Cardiac septum (tissue), 1 donor: ENCODE measurements at places on chromosomes 13 and 19. TPM values are rescaled to one million over a fixed set of nuclear protein-coding genes. Genes with fewer than 3 reads are reported as not detected.

KCNJ14 gene
- total RNA-seq, result 0.32 TPM

WASF3 gene
- total RNA-seq, result 7.4 TPM

SCN1B gene
- 58.7 TPM for total RNA-seq

IGLON5 gene
- total RNA-seq, result not detected

ZNF285 gene
- 3.0 TPM for total RNA-seq

IZUMO2 gene
- total RNA-seq, result not detected

GRCh38 chr13:31930901-31931522 is 100.6 kb upstream of the FRY start:
- no peak for DNase-seq

DNA sequence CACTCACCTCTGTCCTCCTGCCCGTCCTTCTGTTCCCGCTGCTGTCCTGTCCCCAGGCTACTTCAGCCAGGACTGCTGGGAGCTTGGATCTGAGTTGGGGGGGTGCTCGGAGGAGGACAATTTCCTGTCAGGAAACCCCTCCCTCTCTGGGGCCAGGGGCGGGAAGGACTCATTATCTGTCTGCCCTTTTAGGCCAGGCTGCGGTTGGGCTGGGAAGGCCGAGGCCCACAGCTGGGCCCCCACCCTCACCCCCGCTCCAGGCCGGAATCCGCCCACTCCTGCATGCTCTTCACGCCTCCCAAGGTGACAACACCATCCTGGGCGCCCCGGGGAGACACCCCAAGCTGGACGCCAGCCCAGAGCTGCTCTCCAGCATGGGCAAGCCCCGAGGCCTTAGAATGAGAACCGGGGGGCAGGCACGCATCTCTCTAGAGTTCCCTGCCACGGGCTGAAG is at the start of gene EXOC3L2:
Gene EXOC3L2 (minus strand): TSS at position 74 of the 454 bp plus-strand sequence. CDS start 6,362 bp downstream, outside the sequence.
- DNase-seq, result no peak

GRCh38 chr13:75581874-75582640 is 32.5 kb downstream of the UCHL3 start:
- DNase-seq, result no peak

- peak; percentile 99 for DNase-seq
Observed at GRCh38 chr19:13905634-13906520, at the start of the genes BRME1 and CC2D1A. Gene BRME1 (minus strand): TSS chr19:13906117. CDS start chr19:13904892, 1,225 bp downstream. Gene CC2D1A (plus strand): TSS chr19:13906201. CDS start chr19:13906442, 241 bp downstream.

DNA sequence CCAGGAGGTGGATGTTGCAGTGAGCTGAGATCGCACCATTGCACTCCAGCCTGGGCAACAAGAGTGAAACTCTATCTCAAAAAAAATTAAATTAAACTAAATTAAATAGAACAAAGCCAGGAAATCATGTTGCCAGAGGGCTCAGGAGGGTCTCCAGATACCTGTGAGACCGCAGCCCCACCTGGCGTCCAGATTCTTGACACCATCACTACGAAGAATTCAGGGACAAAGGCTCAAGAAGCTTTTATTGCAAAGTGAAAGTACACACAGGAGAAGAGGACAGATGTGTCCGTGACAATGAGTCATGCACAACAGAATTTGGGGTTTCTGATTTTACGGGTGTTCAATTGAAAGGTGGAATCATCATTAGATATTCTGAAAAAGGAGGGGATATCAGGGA is 76.6 kb downstream of the STOML3 start:
- DNase-seq, result no peak

GRCh38 chr13:102856557-102856956 is 10.7 kb downstream of the ERCC5 start:
- peak; percentile 79 for DNase-seq

DNA sequence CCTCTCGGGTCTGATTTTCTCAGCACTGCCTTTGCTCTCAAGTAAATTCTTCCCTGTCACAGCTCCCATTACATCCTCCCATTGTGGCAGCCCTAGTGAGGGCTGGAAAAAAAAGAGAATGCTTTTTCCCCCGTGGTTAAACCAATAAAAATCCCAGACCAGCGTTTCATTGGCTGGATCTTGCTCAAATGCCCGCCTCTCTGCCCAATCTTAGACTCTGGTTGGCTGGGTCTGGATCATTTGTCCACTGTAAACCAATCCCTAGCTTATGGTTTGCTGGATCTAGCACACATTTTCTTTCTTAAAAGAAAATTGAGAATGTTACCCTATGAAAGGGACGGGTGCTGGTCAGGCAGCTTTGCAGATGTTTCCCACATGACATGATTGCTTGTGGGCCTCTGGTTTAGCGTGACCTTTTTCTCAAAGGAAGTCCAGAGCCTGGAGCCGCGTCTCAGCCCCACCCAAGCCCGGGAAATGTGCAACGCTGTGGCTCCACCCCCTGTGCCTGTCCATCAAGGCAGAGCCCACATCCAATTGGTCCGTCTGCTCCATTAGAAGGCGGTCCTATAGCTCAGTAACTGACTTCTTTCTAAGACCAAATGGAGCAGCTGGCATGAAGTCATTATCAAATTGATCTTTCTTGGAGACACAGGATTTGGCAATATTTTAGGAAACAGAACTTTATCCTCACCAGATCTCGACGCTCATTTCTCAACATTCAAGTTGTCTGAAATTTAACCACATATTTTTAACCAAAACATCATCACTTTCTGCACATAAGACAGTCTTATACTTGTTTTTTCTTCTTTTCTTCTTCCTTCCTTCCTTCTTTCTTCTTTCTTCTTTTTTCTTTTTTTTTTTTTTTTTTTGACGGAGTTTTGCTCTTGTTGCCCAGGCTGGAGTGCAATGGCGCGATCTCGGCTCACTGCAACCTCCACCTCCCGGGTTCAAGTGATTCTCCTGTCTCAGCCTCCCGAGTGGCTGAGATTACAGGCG is 2.6 kb upstream of the MCEMP1 start:
- DNase-seq, result peak; percentile 94

DNA sequence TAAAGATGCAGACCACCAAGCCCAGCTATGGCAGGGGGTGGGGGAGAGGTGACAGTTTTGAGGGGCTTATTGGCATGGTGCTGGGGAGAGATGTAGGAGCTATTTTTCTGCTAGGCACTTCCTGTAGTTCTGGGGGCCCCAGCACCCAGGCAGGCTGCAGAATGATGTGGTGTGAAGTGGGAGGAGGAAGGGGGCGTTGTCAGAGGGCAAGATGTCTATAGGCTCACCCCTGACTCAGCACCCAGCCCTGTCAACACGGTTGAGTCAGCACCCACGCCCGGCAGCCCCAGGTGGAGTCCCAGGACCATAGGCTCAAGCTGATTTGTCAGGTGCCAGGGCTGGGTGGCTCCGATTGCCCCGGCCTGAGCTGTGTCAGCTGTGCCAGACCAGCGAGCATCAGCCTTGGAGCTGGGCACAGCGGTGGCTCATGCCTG is 5.8 kb downstream of the KLF2 start:
- DNase-seq, result peak; percentile 93

DNA sequence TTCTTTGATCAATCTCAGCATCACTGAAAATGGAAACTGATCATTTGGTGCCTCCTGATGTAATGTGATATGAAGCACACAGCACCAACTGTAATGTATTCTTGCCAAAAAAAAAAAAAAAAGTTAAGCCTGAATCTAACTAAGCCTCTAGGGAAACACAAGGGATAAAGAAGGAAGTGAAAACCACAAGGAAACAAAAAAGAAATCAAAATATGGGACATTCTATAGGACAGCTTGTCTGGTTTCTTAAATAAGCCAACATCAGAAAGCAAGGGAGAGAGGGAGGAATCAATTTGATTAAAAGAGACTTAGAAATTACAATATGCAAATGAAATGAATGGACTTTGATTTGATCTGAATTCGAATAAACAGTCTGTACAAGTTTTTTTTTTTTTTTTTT is 20.6 kb upstream of the METTL21C start:
- no peak for DNase-seq

DNA sequence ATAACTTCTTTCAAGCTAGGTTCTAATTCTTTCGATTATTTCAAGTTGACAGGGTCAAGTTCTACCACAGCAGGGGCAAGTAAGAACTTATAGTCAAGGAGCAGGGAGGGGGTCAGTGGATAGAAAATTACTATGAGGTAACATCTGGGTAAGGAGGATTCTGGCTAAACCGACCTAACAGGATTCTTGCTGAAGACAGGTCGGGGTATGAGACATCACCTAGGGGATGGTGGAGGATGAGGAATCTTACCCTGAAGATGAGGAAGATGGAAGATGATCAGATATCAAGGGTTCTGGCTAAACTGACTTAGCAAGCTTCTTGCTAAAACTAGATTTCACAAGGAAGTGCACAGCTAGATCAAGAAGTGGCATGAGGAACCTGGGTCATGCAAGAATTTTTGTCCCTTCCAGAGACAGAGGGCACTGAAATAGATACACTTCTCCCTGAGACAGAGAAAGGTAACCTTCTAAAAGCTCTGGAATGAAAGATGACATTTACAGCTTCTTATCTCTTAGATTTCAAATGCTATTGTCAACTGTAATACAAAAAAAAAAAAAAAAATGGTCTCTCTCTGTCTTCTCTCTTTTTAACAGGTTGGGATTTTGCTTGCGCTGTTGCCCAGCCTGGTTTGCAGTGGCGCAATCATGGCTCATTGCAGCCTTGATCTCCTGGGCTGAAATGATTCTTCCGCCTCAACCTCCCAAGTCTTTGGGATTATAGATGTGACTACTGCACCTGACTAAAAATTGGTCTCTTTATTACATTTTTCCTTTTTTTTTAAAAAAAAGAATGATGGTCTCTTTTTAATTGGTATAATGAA is 9.6 kb upstream of the METTL21C start:
- DNase-seq, result no peak

DNA sequence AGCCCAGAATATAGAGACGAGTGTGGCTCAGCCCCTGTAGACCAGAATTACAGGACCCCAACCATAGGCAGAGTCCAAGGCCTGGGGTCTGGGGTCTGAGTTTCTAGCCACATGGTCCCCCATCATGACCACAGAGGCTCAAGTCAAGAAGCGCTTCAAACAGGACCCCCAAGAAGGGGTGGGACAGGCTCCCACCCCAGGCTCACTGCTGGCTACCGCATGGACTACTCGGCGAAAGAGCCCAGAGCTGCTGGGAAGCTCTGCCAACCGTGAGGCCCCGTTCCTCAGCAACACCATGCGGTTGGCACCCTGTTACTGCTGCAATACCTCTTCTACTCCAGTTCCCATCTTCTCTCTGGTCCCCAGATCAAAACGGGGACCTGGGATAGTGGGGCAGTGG is 254.8 kb downstream of the TEX29 start:
- peak; percentile 53 for DNase-seq

GRCh38 chr19:39325778-39326665 is 5.4 kb upstream of the LRFN1 start:
- DNase-seq, result peak; percentile 38

GRCh38 chr13:93079294-93079693 is 147.3 kb upstream of the GPC6 start:
- no peak for DNase-seq

- no peak for DNase-seq
Observed at GRCh38 chr13:60164234-60164889, 634 bp upstream of the DIAPH3 start.

DNA sequence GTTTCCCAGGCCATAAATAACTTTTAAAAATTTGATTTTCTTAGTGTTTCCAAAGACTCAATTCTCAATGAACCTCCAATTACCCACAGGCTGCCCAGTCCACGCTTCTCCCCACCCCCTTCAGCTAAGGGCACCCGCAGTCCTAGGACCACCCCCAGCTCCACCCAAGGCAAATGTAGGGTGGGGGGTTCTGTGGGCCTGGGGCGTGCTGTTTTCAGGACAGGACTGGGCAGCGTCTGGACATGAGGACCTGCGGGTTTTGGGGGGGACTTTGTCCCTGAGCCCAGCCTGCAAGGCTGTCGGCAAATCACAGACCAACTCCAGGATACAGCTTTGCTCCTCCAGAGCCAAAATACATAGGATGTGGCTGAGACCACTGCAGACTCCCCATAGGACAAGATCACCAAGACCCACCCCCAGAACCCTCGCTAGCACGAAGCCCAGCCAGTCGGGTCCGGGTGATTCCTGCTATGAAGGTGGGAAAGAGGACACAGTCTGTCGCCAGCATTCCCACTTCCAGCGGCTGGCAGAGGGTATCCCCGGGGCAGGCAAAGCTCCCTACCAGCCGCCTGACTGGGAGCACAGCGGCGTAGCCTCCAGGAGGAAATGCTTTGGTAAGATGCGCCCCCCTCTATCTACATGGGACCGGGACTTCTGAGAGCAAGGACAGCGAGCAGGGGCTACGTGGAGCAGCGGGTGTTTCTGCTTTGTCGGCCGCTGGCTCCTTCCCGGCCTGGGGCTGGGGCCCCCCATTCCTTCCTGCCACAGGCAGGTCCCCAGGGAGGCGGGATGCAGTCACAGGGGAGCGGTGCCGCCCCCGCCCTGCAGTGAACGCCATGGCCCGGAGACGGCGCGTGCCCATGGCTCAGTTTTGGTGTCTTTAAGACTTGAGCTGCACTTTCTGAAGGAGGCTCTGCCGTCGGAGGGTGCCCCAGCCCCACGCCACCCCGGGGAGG is 1.6 kb upstream of the TIMM13 start:
- DNase-seq, result no peak

DNA sequence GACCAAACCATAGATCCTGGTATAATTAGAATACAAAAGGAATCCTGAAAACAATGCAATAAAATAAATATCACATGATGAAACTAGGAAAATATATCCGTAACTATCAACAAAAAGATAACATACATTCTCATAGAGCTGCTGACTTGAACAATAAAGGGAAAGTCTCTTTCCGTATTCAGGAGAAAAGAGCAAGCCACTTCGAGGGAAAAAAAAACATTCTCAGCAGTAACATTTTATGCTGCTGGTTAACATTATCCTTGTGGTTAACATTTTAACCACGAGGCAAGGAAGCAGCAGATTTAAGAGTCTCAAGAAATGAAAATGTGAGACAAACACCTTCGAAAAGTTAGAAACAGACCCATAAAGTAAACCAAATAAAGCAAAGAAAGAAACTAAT is 25.8 kb downstream of the NALCN start:
- no peak for DNase-seq

DNA sequence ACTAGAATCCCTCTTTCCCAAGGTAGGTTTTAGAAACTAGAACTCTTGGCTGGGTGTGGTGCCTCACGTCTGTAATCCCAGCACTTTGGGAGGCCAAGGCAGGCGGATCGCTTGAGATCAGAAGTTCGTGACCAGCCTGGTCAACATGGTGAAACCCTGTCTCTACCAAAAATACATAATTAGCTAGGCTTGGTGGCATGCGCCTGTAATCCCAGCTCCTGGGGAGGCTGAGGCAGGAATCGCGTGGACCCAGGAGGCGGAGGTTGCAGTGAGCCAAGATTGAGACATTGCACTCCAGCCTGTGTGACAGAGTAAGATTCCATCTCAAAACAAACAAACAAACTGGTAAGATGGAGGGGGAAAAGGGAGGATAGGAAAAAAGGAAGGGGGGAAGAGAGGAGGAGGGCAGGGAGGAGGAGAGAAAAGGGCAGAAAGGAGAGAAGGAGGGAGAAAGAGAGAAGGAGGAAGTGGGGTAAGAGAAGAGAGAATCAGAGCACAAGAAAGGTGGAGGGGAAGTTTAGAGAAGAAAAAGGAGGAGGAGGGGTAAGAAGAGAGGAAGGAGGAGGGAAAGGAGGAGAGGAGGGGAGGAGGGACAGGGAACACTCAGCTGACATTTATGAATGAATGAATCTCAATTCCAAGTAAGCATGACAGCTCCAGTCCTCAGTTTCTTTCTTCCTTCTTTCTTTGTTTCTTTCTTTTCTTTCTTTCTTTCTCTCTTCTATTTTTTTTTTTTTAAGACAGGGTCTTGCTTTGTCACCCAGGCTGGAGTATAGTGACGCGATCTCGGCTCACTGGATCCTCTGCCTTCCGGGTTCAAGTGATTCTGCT is 2.6 kb upstream of the SLC27A1 start:
- no peak for DNase-seq
